ENCODE measurements at places on chromosomes 5 and 9. TPM values are rescaled to one million over a fixed set of nuclear protein-coding genes. Genes with fewer than 3 reads are reported as not detected.

The DOK3 gene
- 6.1 TPM for total RNA-seq

DNA sequence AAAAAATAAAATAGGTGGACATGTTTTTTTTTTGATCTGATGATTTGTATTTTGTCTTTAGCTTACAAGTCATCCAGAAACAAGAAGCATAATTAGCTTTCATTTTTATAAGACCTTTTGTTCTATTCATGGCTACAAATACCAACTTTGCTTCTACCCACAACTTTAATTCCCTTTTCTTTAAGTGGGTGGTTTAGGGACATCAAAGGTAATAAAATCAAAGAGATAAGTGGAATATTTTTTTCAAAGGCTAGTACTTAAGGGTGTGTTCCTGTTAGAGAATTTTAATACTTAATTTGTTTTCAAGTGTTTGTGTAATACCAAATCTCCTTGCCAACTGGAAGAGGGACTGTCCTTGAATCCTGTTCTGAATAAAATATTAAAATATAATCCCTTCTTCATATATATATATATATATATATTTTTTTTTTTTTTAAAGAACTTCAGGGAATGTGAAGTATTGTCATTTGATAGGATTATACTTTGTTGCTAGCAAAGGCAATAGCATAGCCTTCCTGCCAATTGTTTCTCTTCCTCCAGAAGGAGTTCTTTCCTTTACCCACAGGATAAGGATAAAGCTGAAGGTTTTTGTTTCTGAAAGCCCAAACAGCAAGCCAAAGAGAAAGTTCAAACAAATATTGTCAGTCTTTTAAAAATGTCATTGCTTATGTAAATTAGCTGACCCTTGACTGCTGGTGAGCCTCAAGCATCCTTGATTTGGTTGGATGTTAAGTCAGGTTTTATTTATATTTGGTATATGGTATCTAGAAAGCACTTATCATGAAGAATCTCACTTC, 108.9 kb downstream of the PAM start:
- no peak for DNase-seq

DNA sequence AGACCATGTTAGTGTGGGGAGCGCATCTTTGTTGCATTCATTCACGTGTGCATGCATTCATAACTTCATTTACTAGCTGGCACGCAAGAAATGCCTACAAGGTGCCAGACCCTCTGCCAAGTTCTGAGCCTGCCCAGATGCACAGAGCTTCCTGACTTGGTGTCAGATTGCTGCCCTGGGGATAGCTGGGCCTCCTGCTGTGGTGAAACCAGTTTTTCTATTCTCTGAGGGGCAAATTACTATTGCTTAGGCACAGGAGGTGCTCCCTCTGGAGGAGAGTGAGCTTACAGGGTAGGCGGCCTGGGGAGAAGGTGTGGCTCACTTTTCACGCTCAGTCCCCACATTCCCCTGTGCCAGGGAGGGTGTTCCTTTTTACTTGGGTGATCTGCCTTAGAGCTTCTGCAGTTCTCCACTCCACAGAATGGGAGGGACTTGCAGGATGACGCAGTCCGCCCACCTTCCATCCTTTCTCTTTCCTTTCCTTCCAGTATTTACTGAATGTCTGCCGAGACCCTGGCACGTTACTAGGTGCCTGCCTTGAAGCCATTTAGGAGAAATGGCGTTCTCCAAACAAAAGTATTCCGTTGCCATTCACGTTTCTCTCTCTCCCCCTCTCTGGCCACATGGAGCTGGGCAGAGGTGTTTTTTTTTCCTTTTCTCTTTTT, 27.9 kb upstream of the CTNNA1 start:
- no peak for DNase-seq

GRCh38 chr9:102497709-102498108, 497.4 kb upstream of the CYLC2 start:
- no peak for DNase-seq

Measured in right lobe of liver (tissue), 6 donors.